ENCODE measurements at places on chromosomes 7 and 10. TPM values are rescaled to one million over a fixed set of nuclear protein-coding genes. Genes with fewer than 3 reads are reported as not detected.

DNA sequence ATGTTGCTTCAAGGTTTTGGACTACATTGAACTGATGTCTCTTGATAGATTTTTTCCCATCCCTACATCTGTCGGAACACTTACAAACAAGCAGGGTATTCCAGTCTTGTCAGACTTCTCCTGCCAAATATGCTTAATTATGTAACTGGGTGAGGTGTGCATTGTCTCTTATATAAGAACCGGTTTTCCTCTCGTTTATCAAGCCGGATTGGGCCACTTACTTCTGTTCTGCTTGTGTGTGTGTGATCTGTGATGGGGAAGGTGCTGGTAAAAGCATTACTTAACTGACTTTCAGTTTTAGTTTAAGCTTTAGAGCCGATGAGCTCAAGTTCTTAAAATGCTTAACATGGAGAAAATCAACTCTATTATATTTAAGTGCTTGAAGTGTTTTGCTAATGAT is 57.9 kb downstream of the OTUD1 start:
- DNase-seq: no peak

DNA sequence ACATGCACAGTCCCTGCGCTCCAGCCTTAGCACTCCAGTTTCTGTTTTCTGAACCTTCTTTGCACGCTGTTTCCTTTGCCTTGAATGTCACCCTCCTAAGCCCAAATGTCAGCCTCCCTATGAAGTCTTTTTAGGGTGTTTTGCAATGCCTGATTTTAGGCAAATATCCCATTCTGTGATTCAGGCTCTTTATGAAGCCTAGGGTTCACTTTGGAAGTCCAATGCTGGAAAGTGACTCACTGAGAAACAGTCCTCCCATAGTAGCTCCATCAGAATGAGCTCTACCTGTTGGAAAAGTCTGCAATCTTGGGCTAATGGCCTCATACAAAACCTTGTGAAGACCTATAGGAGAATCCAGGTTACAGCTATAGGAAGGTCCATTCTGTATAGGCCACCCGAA is 5.3 kb downstream of the LAMB4 start:
- DNase-seq: no peak

- DNase-seq: no peak
Observed at GRCh38 chr7:5212633-5213285, 22.7 kb downstream of the WIPI2 start.

DNA sequence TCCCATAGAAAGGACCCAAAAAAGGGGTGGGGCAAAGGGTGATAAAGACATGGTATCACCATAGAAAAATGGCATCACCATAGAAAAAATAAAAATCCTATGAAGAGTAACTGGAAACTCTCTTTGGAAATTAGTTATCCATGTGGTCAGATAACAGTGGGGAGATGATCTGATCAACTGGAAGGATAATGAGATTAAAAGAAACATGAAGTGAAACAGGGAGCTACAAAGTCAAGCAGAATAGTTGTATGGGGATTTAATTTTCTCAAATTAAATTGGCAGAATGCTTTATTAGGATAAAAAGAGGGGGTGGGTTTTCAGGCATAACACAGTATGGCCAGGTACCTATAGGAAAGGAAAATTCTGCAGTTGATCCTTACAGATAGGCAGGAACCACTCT is 111.2 kb downstream of the WNT2 start:
- no peak for DNase-seq

GRCh38 chr7:139838876-139839275 is 9.8 kb downstream of the TBXAS1 start:
- DNase-seq: no peak

GRCh38 chr7:36278620-36279172 is 111.0 kb upstream of the ANLN start:
- DNase-seq: no peak

GRCh38 chr10:68492118-68492517 is 20.3 kb upstream of the DNA2 start:
- DNase-seq: no peak

Gene ZNF775
- total RNA-seq: 0.33 TPM

Gene POU6F2
- total RNA-seq: under 0.01 TPM

Gene HOGA1
- 21.8 TPM for total RNA-seq

Gene SLC39A12
- 0.05 TPM for total RNA-seq

All from liver (tissue), 10 donors.